ENCODE measurements at places on chromosomes 4 and X.

DNA sequence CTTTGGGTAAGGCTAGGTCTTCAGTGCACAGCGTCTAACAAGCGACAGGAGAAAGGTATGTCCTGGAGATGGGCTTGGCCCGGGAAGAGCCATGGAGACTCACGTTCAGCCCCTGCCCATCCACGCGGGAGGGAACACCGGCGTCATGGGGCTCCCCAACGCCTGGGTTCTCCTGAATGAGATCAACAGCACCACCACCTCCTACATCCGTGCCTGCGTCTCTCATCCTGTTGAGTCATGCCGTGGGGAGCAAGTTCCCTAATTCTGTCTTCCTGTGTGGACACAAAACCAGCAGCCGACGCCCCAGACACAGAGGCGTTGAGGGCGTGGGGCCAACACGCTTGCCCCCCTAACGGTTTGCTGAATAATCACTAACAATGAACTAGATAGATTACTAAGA, 20.1 kb upstream of the IL3RA start:
- DNase-seq = no peak

- DNase-seq = peak; percentile 67
Measured at GRCh38 chrX:12249997-12250396, 111.7 kb downstream of the FRMPD4 start.

GRCh38 chr4:149790172-149790907, 25.3 kb downstream of the IQCM start:
- DNase-seq = peak; percentile 61

GRCh38 chr4:37889849-37890800, 759 bp upstream of the TBC1D1 start:
- no peak for DNase-seq

- no peak for DNase-seq
Measured at GRCh38 chrX:45768666-45769236, 568.1 kb upstream of the DIPK2B start.

DNA sequence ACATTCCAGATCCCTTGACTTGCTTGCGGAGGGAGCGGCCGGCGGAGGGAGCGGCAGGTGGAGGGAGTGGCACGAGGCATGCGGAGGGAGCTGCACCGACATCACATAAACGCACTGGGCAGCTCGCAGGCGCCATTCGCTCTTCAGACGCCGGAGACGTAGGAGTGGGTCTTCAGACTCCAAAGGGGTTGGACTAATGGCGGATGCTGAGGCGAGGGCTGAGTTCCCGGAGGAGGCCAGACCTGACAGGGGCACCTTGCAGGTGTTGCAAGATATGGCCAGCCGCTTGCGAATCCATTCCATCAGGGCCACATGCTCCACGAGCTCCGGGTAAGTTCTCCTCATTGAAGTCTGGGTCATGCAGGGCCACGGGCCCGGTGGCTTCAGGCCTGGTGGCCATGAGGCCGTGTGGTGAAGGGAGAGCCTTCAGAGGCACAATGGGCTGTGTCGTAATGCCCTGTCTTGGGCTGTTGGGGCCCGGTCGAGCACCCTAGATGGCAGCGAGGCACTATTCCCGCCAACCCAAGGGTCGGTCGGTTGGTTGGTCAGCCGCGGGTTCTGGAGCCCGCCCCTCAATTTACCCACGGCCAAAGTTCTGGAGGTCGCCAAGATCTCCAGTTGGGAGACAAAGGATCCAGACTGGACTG, at the start of gene TKTL1:
Gene TKTL1, plus strand, starts transcription at position 132 of the 647 bp plus-strand sequence. Its CDS starts 65 bp downstream, at position 197.
- DNase-seq = no peak

GRCh38 chr4:170325599-170325998, 235.8 kb upstream of the AADAT start:
- DNase-seq = no peak

GRCh38 chr4:3518941-3519340, 13.3 kb downstream of the LRPAP1 start:
- no peak for DNase-seq

DNA sequence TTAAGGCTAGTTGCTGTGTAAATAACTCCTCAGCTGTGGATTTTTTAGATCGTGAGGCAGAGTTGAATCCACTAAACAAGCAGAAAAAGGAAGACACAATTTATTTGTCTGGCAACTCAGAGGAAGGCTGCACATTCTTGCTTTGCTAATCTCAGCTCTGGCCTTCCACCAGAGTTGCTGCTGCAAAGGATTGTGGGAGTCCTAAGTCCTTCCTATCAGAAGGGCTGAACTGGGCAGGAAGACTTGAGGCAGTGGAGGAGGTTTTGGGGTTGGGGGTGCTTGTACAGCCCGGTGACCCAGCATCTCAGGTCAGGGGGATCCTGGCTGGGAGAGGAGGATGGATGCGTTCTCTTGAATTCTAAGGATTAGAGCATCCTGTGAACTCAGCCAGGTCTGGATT, 11.0 kb upstream of the VSIG1 start:
- DNase-seq = peak; percentile 3

GRCh38 chrX:147476008-147476407, 435.7 kb upstream of the FMR1 start:
- no peak for DNase-seq

DNA sequence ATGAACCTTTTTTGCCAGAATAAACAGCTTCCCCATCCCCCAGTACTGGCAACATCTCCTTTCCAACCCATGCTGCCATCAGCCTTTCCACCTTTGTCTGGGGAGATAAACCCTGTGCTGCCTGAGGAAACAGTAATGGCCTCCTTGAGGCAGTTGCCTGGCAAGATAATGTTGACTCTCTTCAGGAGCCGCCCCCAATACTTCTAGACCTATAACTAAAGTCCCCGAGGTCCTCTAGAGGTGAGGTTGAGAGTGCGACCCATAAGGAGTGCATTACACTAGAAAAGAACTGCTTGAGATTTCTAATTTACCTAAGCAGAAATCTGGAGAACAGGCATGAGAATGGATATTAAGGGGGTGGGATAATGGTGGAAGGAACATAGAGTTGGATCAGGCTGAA, 963.2 kb upstream of the PCDH7 start:
- DNase-seq = no peak

GRCh38 chr4:173573286-173573685, 43.3 kb upstream of the HAND2 start:
- no peak for DNase-seq

DNA sequence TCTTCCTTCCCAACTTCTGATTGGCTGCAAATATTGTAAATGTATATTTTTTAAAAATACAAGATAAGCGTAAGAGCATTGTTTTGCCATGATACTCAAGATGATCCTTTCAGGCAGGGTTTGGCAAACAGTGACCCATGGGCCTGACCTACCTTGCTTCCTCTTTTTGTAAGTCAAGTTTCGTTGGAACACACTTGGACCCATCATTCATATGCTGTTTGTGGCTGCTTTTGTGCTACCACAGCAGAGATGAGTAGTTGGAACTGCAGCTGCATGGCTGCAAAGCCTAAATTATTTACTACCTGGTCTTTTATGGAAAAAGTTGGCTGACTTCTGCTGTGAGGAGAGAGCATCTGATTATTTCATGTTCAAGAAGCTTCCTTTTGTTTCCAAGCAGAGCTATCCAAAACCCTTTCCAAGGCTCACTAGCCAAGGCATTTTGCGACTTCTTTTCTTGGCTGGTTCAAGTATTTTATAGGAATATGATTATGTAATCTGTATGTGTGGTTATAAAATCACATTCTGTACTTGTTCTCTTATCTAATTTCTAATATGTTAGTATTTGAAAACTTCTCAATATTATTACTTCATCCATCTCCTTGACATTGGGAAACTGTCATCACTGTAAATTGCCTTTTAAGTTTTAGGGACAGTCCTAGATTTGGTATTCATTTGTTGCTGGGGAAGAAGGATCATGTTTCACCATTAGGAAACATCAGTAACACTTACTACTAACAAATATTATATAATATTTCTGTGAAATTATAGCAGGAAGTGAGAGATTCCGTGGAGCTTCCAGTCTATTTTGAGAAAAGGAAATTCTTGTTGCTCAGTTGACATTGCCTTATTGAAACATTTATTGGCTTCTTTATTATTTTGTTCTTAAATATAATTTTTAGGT, 109.2 kb downstream of the ARHGAP10 start:
- no peak for DNase-seq

GRCh38 chr4:184526228-184526627, 51.9 kb upstream of the IRF2 start:
- DNase-seq = no peak

DNA sequence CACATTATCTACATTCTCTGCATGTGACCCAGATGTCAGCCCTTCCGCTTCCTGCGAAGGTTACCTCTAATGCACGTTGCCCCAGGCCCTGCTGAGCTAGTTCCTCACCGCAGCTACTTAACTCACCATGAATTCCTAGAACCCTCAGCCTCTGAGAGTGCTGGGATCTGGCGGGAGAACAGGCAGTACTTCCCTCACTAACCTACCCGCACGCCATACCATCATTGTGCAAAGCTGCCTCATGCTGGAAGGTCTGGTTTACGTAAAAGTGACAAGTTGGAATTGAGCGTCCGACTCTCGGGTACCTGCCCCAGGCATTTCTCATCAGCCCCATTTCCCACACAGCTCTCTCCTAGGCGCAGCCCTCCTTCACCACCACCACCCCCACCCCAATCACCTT, 6.3 kb downstream of the SLC25A4 start:
- DNase-seq = no peak

DNA sequence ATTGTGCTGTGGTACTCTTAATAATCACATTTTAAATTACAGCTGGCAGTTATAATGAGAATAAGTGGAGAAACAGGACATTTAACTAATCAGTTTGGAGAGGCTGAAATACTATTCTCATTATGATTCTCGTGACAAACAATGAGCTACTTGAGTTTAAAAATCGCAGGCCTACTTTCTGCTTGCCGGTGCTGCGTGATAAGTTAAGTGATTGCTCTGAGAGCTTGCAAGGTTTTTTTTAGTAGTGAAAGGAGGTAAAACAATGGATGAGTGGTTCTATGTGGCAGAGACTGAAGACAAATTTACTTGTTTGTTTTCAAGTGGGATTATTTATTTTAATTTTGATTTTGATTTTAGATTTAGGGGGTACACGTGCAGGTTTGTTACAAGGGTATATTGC, 114.0 kb downstream of the RAPGEF2 start:
- no peak for DNase-seq

DNA sequence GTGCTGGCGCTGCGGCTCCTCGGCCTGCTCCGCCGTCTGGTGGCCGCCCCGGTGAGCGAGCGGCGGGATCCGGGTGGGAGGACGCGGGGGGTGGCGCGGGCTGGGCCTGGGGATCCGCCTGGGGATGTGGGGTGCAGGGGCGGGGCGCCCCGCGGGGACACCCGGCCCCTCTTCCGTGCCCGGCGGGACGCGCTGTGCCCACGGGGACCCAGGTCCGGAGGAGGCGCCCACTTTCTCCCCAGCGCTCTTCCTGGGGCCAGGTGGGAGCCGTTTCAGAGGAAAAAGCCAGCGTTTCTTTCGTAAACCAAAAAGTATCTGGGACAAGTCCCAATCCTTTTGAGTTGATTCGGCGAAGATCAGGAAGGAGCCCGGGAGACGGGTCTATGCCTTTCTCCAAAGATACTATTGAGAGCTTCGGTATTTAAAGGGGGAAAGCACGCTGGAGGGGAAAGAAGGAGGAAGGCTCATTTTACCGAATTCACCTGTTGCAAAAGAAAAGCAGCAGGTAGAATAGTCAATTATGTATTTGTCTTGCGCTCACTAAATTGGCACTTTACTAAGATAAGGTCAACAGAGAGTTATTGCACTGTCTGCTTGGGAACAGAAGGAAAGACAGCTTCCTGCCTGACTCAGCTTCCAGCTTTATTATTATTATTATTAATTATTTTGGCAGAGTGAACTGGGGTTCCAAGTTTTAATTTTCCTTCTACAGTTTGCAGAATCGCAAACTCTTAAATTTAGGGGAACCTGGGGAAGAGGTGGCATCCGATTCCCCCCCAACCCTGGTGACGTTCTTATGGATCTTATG, 81.5 kb upstream of the CD99 start:
- DNase-seq = no peak

DNA sequence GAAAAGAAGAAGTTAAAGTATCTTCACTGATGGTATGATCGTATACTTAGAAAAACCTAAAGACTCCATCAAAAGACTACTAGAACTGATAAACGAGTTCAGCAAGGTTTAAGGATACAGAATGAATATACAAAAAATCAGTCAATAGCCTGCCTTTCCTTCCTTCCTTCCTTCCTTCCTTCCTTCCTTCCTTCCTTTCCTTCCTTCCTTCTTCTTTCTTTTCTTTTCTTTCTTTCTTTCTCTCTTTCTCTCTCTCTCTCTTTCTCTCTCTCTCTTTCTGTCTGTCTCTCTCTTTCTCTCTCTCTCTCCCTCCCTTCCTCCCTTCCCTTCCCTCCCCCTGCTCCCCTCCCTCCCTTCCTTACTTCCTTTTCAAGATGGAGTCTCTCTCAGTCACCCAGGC, 362.7 kb downstream of the BMPR1B start:
- no peak for DNase-seq

DNA sequence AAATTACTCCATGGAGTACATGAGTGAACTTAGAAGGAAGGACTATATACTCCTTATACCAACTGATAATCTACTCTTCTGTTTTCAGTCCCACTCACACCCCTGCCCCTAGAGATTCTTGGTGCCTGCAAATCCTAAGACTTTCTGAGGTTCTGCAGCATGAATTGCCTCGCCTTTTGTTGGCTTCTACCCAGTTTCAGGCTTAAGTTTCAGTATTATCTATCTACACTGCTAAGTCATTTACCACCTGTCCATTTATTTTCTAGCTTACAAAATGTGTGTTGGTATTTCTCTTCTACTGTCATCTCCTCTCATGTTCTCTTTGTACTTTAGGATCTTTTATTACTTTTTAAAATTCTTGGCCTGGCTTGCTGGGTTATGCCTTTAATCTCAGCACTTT, 94.4 kb upstream of the AMOT start:
- DNase-seq = no peak

DNA sequence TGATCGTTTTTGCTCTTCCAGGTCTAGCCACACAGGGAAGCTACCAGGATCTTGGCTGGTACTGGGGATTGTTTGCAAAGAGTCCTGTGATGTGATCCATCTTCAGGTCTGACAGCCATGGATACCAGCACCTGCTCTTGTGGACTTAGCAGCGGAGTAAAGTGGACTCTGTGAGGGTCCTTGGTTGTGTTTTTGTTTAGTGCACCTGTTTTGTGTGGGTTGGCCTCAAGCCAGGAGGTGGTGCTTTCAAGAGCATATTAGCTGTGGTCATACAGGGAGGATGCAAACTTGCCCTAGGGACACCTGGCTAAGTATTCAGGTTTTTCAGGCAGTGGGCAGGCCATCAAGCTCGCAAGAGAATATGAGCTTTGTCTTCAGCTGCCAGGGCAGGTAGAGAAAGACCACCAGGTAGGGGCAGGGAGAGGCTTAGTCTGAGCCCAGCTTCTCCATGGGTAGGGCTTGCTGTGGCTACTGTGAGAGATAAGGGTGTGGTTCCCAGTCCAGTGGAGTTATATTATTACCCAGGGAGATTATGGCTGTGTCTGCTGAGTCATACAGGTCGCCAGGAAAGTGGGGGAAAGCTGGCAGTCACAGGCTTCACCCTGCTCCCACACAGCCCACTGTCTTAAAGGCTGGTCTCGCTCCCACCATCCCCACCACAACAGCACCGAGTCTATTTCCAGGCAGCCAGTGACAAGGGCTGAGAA, 293.7 kb downstream of the PCDH18 start:
- DNase-seq = no peak

GRCh38 chr4:131584587-131584986, 1564.5 kb upstream of the PCDH10 start:
- DNase-seq = no peak

GRCh38 chrX:151929126-151929525, 16.4 kb downstream of the MAGEA4 start:
- DNase-seq = peak; percentile 3

GRCh38 chr4:182000077-182000476, 243.1 kb upstream of the TENM3 start:
- no peak for DNase-seq

Measured in AG10803 (cell line).